ENCODE measurements at places on chromosomes 7 and 10. TPM values are rescaled to one million over a fixed set of nuclear protein-coding genes. Genes with fewer than 3 reads are reported as not detected.
A peak's percentile ranks its signal among the peaks of the same experiment; 100 is the strongest.

- no peak for ATAC-seq
Observed at GRCh38 chr7:45576249-45576929, 2.2 kb downstream of the ADCY1 start.

DNA sequence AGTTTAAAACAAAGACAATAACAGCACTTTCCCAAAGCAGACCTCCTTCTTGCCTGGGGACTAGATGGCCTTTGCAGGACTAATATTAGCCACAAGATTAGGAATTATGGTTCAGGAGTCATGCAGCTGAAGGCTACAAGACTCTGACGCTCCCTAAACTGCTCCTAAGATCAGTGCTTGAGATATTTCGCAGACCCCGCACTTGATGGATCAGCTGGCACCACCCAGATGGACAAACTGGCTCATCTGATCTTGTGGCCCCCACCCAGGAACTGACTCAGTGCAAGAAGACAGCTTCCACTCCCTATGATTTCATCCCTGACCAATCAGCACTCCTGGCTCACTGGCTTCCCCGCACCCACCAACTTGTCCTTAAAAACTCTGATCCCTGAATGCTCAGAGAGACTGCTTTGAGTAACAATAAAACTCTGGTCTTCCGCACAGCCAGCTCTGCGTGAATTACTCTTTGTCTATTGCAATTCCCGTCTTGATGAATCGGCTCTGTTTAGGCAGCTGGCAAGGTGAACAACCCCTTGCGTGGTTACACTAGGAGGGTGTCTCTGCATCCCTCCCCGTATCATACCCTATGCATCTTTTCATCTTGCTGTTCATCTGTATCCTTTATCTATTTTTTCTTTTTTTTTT, 26.9 kb upstream of the NRBF2 start:
- ATAC-seq, result no peak

Gene FUOM
- total RNA-seq, result 13.8 TPM

DNA sequence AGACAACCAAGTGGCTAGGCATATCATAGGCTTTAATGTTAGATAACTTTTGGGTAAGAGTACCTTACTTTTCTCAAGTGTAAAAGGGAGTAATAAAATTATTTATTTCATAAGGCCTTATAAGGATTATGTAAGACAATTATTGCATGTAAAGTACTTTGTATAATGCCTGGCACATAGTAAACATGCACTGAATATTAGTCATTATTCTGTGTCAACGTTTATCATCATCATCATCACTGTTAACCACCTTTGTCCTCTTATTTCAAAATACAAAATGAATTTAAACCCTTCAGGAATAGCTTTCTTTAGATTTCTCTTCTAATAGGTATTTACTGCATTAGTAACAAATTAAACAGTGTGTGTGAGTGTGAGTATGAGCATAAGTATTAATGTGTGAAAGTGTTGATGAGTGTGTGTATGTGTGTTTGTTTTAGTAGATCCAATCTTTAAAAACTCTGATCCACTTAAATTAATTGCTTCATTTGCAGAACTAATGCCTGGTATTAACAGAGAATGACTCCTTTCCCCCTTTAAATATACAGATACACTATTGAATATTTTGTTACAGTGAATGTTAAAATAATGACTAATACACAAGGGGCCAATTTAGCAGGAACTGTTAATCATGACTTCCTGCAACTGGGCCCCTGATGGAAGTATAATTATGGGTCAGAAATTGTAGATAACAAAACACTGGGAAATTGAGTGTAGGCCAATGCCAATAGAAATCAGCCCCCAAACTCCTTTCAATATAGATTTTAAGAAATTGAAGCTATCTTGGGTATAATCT, 213.3 kb upstream of the FZD8 start:
- no peak for ATAC-seq

Gene CDNF
- total RNA-seq, result 0.58 TPM

GRCh38 chr7:69622014-69622835, 23.9 kb downstream of the AUTS2 start:
- ATAC-seq, result no peak

DNA sequence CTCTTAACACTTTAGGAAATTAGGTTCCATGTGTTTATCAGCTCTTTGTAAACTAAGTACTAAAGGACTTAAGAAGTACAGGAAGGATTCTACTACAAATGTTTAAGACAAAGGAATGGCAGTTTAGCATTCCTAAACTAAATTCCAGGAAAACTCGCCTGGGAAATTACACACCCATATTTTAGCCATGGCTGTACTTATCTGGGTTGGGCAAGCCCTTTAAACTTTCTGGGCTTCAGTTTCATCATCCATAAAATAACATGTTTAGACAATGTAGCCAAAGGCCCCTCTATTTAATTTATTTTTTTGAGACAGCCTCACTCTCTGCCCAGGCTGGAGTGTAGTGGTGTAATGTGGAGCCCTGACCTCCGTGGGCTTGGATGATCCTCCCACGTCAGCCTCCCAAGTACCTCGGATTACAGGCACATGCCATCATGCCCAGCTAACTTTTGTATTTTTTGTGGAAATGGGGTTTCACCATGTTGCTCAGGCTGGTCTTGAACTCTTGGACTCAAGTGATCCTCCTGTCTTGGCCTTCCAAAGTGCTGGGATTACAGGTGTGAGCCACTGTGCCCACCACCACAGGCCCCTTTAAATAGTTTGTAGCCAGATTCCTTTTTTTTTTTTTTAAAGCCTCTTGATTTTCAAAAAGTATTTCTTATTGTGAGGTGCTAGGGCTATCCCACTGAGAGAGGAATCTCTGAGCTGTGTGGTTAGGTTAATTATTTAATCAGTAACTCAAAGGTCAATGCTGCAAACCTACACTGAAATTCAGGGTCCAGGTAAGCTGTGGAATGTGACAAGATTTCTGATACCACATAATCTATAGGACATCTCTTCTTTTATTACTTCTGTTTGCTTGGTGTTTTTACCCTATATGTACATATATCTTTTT, 32.1 kb downstream of the TMEM60 start:
- no peak for ATAC-seq

Gene GLI3
- total RNA-seq, result 0.74 TPM

Gene COL13A1
- not detected for total RNA-seq

DNA sequence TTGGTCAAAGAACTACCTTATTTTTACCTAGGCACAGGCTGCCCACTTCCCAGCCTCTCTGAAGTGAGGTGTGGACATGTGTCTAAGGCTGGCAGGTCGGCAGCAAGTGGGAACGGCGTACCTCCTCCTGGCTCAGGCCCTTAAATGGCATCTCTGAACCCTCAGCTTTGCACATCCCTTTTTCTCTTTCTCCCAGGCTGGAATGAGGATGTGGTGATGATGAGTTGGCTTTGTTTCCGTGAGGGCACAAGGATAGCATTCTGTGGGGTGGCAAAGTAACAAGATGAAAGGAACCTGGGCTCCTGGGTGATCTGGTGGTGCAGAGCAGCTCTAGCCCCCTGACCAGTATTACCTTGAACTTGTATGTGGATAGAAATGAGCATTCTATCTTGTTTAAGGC, 196.8 kb downstream of the REEP3 start:
- ATAC-seq, result no peak

DNA sequence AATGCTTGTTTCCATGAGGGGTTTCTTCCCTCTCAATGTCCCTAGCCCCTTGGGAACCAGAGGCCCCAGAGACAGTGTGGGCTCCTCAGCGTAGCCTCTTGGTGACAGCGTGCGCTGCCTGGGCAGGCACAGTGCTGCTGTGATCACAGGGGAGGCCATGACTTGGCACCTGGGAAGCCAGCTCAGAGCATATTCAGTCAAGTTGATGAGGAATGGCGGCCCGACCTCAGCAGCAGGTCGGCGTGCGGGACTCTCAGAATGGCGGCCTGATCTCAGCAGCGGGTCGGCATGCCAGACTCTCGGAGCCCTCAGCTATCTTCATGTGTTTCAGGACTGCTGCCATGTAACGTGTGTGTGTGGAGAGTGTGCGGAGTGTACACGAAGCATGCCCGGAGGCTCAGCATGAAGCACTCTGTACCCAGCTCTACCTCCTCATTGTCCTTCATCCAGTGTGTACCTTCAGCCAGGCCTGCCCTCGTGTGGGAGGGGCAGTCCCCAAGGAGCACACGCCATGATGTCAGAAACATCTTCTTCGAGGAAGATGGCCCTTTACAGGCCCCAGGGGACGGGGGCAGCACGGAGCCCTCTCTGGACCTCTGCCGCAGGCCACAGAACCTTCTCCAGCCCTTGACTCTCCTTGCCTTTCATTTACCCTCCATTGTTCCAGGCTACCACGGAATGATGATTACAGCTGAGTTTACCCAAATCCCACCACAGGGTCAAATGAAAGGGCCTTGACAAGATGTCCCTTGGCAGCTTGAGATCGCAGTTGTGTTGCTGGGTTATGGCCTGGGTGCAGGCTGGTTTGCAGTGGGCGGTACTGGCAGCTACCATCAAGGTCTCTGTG, 130.4 kb downstream of the SMURF1 start:
- ATAC-seq, result no peak

GRCh38 chr7:4140933-4141332, 541.2 kb upstream of the FOXK1 start:
- no peak for ATAC-seq

DNA sequence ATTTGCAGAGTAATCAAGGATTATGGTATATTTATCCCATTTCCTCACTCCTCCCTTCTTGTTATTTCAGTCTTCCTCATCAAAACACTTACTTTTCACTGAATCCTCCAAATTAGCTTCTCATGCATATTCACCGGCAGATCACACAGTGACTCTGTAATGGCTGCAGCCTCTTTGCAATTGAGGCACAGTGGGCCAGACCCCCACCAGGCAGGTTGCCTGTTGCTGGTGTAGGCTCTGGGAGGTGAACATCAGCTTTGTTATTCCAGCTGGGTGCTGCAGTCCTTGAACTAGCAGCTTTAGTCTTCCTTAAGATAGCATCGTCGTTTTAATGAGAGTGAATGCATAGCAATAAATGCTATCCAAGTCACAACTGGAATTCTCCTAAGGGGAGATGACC, 449.3 kb downstream of the CNTNAP2 start:
- ATAC-seq, result no peak

DNA sequence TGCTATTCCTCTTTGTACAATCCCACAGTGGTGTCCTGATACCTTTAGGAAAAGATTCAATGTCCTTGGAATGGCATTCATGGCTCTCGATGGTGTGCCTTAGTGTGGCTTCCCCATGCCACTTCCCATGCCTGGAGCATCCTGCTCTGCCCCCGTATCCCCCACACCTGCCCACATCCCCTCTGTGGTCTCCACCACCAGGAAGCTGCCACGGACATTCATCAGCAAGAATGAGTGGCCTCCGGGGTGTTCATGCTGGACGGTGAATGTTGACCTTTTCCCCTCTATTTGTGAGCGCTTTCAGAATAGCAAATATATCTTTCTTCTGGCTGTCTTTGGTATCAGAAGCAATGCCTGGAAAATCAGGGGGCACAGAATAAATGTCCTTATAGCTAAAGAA, 262.0 kb upstream of the NRP1 start:
- ATAC-seq, result no peak

DNA sequence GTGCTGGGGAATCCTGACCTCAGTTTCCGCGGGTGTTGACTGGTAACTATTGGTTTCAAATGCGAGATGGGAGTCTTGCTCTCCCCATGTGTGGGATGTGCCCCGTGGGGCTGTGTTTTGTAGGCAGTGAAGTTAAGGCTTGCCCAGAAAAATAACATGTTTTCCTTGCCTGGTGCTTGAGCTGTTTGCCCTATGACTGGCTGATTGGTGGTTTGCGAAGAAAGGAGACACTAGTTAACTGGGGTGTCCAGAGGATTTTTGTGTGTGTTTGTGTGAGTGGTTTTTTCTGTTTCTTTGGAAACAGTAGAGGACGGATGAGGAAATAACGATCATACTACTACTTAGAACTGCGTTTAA, 61.9 kb downstream of the CREB5 start:
- ATAC-seq, result no peak

Gene MNX1
- not detected for total RNA-seq

DNA sequence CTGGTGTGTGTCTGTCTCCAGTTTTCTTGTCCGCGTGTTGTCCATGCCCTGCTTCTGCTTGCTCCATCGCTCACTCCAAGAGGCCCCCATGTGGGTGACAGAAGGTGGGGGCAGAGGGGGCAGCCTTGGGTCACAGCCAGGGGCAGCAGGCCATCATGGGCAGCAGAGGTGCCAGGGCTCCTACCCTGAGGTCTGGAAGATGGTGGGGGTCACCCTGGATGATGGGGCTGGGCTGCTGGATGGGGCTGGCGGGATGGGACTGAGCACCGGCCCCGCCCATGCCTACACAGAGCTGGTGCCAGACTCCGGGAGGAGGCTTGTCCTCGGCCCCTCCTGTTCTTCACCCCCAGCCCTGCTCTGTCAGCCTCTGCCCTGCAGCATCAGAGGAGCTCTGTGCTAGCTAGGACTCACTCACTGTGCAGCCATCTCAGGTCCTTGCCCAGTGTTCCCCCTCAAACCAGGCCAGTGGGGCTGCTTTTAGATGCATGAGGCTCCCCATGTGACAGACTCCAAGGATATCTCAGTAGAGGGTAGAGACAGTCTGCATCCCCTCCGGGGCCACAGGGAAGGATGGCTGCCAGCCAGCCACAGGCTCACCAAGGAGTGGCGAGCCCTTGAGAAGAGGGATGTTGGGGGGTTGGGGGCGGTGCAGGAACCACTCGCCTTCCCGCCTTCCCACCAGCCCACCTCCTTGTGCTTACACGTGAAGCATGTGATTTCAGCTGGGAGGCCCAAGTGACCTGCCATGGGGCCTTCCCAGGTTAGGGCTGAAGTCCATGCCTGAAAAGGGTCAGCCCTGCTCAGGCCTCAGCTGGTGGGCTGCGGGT, 35.5 kb upstream of the PPIF start:
- ATAC-seq, result no peak

DNA sequence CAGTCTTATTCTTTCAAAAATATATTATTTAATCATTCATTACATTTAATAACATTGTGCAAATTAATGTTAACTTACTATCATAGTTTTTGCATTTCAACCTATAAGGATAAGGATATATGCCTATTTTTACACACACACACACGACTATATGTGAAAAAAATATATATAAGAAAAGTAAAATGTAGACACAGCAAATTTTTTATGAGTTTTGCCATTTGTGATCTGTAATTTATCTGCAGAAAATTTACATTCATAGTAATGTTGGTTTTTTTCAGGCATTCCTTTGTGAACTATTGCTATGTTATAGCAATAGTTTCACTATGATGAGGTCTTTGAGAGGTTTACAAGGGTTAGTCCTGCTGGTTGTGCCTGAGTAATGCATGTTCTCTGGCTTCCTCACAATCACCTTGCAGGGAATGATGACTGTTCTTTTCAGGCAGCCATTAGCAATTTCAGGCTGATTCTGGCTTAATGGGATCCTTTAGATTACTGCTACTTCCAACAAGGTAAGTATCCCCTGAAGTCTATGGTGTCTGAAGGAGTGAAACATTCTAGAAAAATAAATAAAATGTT, 183.7 kb upstream of the CDK1 start:
- peak; percentile 90 for ATAC-seq

DNA sequence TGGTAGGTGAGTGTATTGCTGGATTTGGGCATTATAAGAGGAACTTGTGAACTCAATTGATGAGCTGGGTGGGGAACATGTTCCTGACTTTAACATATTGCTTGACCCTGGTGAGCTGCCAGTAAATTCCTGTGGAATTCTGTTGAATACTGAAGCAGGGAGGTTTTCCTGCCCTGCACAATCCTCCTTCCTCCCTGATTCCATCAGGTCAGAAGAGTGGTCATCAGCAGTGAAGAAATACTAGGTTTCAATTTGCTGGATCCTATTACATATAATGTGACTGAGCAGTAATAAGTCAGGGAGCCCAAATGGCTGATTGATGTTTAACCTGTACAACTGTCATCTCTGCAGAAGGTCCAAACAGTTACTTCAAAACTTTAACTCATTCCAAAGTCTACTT, 581.2 kb downstream of the SUGCT start:
- no peak for ATAC-seq

Gene CNTNAP2
- not detected for total RNA-seq

All from activated T-helper 17 cell treated with anti-CD3 and anti-CD28 coated beads, Interleukin-2, amount 50 U/mL, for 72 hours (primary cell).